ENCODE measurements at places on chromosomes 16 and 17.

DNA sequence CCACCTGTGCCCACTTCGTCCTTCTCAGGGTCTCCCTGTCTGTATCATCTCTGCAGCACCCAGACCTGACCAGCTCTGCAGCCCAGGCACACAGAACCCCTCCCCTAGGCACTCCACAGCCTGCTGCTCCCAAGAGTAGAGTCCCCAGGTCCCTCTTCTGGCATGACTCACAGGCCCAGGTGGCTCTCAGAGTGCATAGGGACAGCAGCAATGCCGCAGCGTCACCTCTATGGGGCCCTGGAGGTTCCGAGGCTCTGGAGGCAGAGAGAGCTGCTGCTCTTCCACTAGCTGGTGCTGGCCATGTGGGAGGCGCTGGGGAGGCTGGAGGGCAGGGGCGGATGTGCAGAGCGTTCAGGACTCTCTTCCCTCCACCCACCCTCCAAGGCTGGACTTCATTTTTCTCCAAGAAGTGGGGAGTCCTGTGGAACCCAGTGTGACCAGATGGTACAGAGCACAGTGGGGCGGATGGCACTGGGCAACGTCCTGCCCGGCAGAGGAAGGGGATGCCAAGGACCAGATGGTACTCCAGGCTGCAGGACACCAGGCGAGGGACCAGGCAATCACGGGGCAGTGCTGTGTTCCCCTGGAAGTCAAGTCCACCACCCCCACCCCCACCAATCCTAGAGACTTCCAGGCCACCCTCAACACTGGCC, 151.7 kb downstream of the RBFOX3 start:
- no peak for ATAC-seq

DNA sequence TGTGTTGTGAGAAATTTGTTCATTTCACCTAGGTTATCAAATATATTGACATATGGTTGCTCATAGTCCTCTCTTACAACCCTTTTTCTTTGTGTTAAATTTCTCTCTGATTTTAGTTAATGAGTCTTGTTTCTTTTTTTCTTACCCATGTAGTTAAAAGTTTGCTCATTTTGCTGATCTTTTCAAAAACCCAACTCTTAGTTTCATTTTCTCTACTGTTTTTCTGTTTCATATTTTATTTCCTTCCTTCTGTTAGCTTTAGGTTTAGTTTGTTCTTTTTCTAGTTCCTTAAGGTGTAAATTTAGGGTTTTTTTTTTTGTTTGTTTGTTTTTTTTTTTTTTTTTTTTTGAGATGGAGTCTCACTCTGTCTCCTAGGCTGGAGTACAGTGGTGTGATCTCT, 42.4 kb downstream of the CEP112 start:
- ATAC-seq = no peak

DNA sequence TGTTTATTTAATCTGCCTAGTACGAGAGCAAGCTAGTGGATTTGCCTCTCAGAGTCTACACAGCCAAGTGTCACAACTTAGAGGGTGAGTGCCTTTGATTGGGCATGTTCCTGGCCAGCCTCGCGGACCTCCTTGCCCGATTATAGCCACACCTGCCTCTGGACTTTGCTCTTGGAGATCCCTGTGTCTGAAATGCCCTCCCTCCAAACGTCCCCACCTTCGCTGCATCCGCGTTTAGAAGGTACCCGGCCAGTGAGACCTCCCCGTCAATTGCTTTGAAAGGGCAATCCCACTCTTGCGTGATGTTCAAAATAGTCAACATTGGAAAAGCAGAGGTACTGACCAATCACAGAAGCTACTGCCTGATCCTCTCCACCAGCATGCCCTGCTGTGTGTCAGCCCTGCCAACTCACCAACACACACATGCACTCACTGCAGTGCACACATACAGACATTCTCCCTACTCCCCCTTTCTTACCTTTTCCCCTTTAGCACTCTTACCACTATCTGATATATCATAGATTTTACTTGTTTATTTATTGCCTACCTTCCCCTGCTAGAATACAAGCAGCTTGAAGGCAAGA, 6.5 kb upstream of the SDK2 start:
- ATAC-seq = no peak

- ATAC-seq = no peak
Observed at GRCh38 chr17:33152783-33153182, 140.3 kb downstream of the ASIC2 start.

DNA sequence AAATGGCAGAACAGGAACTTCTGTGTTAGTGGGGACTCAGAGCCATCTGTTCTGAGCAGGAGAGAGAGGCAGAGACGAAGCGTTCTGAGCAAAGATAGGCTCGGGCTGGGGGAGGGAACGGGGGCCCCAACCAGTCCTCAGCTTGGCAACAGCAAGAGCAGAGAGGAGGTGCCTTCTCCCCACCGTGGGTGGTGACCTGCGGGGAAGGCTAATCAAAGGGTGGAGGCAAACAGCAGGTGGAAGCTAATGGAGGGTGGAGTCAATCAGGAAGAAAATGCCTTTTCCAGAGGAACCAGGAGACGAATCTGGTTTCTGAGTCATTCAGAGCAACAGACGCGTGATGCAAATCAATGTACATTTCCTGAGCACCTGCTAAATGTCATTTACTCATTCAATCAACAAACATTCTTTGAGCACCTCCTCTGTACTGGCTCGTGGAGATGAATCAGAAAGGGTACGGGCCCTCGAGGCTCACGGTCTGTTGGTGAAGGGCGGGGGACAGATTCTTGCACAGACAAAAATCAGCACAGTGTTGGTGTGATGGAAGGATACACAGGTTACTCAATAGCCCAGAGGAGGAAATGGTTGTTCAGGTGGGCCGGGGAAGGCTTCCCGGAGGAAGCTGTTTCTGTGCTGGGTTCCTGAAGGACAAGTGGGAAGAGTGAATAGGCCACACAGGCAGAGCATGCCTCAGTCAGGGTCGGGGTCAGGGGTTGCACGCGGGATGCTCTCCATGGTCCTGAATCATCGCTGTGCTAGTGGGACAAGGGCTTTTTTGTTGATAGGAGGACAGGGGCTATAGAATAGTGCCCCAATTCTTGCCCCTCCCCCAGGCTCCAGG, 5.7 kb upstream of the SPNS2 start:
- ATAC-seq = peak; percentile 81

- ATAC-seq = no peak
Observed at GRCh38 chr17:5508810-5509209, 22.4 kb downstream of the MIS12 start.

- no peak for ATAC-seq
Observed at GRCh38 chr17:73594025-73594424, 50.2 kb downstream of the SDK2 start.

DNA sequence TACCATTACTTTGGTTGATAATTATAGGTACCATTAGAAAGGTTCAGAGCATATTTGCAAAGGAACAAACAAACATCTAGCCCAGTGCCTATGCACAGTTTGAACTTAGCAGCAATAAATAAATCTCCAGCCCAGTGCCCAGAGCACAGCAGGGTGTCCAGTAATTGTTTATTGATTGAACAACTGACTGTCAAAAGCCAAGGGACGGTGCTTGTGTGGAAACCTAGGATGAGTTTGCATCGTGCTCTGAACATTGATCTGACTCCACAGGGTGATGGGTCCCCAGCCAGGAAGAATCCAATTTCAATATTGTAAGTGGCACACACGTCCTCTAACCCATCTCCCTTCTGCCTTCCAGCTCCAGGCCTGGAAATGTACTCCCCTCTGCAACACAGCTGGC, 625.5 kb upstream of the C16orf82 start:
- ATAC-seq = no peak

DNA sequence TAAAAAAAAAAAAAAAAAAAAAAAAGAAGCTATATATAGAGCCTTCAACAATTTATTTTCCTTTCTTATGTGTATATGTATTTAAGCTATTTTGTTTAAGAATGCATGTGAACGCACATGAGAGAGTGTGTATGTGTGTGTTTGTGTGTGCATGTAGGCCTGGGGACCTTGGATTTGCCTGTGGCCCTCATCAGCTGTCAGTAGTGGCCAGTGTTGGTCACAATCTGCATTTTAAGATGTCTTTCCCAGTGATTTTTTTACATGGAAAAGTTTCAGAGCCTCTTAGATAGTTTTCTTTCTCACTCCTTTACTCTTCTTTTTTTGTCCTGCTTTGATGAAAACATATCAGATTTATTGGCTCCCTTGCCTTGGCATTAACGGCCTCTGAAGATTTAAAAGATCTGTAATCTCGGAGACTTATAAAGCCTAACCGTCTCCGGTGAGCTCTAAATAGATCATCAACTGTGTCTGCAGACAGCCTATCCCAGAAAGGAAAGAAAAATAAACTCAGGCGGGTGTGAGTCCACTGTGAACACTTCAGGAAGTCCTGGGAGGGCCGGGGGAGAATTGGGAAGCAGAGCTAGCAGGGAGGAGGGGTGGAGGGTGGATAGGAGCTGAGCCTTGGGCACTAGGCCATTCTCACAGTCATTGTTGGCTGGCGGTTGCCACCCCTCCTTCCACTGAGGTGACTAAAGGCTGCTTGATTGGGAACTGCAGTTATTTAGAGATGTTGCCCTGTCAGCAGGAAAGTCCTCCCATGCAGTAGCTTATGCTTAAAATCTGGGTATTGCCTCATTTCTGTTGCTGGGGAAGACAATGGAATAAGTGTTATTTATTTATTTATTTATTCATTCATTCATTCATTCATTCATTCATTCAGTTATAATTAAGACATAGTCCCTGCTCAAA, 86.8 kb downstream of the WWP2 start:
- no peak for ATAC-seq

DNA sequence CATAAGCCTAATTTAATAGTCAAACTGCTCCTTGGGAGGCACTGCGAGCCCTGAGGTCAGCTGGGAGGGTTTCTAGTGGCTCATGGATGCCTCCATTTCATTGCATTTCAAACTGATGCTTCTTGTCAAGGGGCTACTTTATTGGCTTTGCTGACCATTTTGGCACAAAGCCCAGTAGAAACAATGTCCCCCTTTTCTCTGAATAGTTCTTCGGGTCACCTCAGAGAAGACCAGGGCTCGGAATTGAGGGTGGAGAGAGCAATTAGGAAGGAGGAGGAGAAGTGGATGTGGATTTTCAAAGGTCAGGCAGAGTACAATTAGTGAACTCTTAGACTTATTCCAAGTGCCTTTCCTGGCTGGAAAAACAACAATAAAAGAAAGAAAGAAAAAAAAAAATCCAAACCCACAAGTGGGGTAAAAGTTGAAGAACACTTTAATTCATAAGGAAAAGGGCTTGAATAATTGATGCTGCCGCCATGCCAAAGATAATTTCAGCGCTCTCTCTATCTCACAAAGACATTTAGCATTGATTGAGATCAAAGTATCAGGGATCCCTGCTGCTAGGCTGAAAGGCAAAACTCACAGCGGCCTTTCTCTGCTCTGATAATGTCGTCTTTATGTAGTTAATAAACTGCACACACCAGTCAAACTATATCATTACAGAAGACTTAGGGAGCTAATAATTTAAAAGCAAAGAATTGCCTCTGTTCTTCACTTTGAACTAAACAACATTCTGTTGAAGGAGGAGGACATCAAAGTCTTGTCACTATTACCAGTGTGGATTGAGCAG, 122.7 kb downstream of the RGS9 start:
- no peak for ATAC-seq

DNA sequence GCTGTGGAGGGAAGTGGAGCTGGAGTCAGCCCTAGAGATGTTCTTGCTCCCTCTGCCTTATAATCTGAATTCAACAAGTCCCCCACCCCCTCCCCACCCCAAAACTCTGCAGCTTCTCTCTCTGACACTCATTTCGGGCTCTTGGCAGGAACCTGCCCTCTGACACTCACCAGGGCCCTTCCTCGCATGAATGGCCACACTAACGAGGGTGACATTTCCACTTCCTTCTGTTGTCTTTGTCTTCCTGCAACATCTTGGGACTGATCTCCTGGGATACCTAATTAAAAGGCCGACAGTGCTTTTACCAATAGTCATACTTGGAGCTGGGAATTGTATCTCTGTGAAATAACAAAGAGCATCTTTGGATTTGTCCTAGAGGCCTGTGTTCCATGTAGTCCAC, 106.9 kb upstream of the PIRT start:
- no peak for ATAC-seq

DNA sequence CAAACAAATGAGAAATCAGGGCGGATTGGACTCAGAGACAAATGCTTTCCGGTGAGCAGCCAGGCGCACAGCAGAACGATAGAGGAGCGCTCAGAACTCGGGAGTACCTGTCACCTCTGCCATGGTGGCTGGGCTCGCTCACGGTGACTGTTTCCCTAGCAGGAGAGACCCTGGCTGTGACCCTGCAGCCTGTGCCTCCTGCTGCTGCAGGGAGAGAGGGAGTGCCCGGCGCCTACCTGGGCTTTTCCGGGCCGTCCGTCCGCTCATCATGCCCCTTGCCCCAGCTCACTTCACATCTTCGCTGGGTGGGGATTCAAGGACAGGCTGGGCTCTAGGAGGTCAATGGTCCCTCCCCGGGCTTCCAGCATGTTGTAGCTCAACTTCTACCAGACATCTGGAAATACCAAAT, 14.1 kb upstream of the DNAH17 start:
- ATAC-seq = no peak

DNA sequence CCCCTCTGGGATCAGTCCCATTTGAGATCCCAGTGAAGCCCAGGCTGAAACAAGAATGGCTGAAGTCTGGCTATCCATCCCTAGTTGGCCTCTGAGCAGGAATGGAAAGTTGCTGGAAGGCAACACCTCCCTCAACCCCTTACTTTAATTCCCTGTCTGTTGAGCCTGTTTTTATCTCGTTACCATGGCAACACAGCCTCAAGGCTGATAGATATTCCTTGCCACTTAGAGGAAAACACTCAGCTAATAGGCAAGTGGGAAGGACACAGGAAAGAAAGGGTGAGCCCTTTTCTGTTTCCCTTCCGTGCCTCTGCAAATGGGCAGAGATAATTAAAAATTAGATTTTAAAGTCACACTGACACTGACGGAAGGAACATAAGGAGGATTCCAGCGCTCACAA, 75.5 kb upstream of the CLEC3A start:
- ATAC-seq = no peak

DNA sequence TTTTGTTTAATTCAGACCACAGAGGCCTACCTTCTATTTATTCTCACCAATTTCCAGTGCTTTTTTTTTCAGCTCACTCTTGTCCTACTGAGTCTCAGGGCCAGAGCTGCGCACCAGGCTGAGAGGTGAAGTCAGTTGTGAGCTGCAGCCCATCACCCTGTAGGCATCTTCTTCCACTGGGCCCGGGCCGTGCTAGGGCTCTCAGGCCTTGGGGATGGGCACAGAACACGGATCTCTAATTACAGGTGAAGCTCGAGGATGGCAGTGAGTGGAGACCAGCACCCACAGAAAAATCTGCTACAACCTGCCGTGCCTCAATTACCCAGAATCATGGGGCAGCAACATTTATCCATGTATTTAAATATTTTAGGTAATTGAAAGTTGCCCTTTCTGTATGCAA, 82.1 kb downstream of the IRX5 start:
- ATAC-seq = no peak

- no peak for ATAC-seq
Observed at GRCh38 chr16:48000622-48001021, 155.2 kb downstream of the ABCC12 start.
